ENCODE measurements at places on chromosomes 3 and 15. TPM values are rescaled to one million over a fixed set of nuclear protein-coding genes. Genes with fewer than 3 reads are reported as not detected.

DNA sequence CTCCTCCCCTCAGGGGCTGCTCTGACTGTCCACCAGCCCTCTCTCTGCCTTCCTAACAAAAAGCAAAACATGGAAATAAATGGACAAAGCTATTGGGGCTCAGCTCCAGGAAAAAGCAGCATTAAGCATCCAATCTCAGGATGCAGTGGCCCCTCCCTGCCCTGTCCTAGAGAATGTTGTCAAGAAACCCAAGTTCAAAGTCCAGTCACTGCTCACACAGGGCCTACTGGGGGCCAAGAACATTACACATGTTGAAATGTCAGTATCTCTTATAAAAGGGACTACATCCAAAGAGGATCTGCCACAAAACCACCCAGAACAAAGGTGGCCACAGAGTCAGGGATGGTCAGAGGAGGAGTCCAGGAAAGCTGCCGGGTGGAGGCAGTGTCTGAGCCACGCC is 7.6 kb upstream of the GRIP2 start:
- DNase-seq, result no peak

DNA sequence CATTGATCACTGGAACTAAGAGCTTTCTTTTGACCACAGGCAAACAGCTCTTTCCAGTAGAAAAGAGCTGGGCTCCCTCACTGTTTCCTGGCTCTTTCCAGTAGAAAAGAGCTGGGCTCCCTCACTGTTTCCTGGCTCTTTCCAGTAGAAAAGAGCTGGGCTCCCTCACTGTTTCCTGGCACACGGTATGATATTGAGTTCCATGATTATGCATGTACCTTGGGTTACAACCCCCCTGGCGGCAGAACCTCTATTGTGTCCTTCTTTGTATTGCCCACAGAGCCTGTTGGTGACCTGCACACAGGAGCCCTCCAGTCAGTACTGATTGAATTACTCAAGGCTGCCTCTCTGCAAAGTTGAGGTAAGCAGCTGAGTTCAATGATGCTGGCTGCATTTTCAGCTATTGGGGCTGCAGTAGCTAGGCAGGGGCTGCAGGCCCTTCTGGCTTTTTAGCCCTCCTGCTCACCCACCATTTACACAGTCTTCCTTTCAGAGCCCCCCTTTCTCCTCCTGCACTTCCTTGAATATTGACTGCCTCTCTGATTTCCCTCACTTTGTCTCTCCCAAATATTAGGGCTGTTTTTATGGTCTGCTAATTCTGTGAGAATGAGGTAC is 10.2 kb downstream of the ACKR2 start:
- DNase-seq, result peak; percentile 52

DNA sequence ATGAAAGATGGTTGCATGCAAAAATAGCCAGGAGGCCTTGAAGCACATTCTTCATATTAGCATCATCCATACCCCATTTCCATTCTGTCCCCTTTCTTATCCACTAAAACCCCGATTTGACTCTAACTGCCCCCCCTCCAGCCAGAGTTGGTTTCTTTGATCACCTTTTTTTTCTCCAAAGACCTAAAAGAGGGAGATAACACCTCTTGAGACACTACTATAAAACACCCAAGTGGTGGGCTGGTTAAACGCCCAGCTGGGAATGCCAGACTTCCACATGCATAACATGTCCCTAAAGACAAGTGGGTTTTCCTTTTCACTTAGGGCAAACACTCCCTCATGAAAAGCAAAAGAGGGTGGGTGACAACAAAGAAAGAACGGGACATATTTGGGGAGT is 133.9 kb upstream of the WNT5A start:
- no peak for DNase-seq

DNA sequence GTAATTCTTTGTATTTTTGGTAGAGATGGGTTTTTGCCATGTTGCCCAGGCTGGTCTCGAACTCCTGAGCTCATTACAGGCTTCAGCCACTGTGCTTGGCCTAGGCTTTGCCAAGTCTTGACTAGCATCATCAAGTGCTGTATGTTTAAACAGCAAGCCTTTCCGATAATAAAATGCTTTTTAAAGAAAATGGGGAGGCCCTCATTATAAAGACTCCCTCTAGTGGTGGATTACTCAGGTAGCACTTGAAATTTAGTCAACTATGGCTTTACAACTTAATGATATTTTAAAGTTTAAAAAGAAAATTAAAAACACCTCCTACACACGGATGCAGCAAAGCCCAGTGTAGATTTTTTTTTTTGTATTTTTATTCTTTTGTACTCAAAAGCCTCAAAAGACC is 213.6 kb downstream of the GAP43 start:
- no peak for DNase-seq

DNA sequence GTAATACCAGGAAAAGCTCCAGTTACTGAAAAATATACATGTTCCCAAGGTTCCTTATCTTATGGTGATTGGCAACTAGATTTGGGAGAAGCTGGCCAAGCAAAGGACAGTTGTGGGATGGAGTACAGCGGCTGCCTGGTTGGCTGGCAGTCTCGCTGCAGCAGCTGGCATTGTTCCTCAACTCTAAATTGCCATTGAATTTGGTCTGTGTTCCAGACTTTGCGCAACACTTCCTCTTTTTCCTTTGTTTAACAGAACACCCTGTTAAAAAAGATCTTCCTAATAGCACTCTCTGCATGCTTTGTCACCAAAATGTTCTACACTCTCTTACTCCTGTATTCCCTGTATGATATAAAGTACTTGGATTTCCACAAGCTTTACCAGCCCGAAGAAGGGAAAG is 420.6 kb upstream of the RBMS3 start:
- DNase-seq, result no peak

GRCh38 chr3:147298511-147298982 is 107.8 kb downstream of the ZIC4 start:
- peak; percentile 87 for DNase-seq

- no peak for DNase-seq
Measured at GRCh38 chr3:24367664-24368264, 126.9 kb downstream of the THRB start.

- DNase-seq, result no peak
Measured at GRCh38 chr3:184745526-184745925, 33.7 kb upstream of the MAGEF1 start.

DNA sequence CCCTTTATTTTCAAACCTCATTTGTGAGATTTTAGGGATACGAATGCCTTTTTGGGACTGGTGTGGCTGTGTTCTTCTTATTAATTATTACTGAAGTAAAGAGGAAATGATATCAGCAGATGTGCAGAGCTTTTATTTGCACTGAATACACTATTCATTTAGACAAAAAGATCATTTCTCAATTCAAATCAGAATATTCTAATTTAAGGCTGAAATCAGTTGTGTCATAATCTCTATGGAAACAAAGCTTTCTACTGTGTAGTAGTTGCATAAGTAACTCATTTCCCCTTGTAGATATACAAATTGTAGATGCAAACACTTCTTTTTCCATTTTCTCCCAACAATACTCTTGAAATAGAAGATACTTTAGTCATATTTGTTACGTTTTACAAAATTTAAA is 56.0 kb downstream of the PDE8A start:
- no peak for DNase-seq

- no peak for DNase-seq
Measured at GRCh38 chr15:97959724-97960363, 659 bp upstream of the ARRDC4 start.

- DNase-seq, result no peak
Measured at GRCh38 chr3:123552095-123552714, 32.6 kb downstream of the HACD2 start.

GRCh38 chr3:84547971-84548970 is 410.5 kb upstream of the CADM2 start:
- peak; percentile 1 for DNase-seq

DNA sequence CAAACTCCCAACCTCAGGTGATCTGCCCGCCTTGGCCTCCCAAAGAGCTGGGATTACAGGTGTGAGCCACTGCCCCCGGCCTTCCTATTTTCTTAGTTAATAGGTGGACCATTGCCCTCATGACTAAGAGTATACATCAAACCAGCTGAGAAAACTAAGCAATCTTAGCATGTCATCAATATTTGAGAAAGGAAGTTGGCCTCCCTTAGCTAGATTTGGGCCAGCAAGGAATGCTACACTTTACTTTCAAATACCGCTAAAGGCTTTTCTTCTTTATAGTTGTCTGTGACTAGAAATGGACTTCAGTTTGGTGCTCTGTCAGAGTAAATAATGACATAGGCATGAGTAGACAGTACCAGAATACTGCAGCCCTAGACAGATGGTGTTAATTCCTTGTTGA is 199.3 kb downstream of the GAP43 start:
- DNase-seq, result no peak

GRCh38 chr3:65151666-65152065 is 463.9 kb upstream of the ADAMTS9 start:
- DNase-seq, result peak; percentile 4

Gene CP
- not detected for total RNA-seq

Gene MST1R
- not detected for total RNA-seq

Gene PLSCR2
- not detected for total RNA-seq

Gene ROPN1
- total RNA-seq, result not detected

Gene BFSP2
- total RNA-seq, result not detected

Gene PTPRG
- total RNA-seq, result 9.1 TPM

Gene STARD9
- 0.80 TPM for total RNA-seq

Gene ZNF660
- total RNA-seq, result 0.91 TPM

Gene RPL39L
- total RNA-seq, result 44.2 TPM

Gene CPNE4
- total RNA-seq, result not detected
